Karpas-422 (cell line): ENCODE measurements at places on chromosomes 12 and 14. TPM values are rescaled to one million over a fixed set of nuclear protein-coding genes. Genes with fewer than 3 reads are reported as not detected.

DNA sequence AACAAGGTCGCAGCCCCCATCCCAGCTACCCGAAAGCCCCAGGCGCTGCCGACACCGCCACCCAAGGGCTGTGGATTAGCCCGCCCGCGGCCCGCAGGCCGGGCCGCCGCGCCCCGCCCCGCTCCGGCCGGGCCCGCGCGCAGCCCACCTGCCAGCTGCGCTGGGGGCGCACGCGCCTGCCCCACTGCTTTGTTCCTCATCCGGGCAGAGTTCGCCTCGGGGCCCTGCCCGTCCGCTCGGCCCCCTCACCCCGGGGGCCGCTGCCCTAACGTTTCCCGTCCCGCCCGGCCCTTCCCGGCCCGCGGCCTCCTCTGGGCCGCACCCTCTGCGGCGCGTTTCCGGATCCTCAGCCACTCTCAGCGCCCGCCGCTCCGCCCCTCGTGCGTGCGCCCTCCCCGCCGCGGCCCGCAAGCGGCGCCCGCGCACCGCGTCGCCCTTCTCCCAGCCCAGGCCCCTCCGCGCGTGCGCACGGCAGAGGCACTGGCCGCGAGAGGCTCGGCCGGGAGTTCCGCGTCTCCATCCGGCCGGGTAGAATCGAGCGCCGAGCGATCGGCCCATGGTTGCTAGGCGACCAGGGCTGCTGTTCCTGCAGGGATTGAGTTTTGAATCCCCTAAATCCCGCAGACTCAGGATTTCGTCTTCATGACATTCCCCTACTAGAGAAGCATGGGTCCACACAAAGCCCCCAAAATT is at the start of gene PRDM4:
Gene PRDM4, minus strand, starts transcription at position 329 of the 693 bp plus-strand sequence. CDS start 622 bp downstream, outside the sequence.
- peak; percentile 98 for DNase-seq

DNA sequence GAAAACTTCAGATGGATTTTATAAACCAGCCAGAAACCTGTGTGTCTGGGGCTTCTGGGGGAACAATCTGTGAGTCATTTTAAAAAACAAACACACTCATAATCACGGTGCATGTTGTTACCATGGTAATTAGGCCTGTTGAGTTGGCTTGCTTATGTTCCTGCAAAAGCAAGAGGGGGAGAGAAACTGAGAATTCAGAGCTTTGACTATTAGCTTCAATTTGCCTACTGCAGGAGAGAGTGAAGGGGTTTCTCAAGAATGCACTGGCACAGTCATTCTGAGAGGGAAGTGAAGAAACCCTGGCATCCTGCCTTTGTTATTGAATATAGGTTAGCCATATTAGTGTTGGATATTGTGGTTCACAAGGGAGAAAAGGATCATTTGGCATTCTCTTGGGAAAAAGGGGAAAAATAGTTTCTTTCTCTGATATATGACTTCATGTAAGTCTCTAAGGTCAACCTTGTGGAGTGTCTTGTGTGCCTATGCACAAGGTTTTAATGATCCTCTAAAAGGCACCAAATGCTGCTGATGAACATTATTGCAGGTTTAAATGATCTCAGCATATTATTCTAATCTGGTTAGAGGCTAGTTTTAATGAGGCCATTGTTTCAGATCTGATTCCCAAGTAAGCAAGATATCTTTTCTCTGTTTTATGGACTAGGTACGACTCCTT is 12.9 kb downstream of the GNG2 start:
- peak; percentile 79 for DNase-seq

The FAM161B gene
- total RNA-seq: 4.1 and 5.8 TPM in 2 replicates

The SLCO1A2 gene
- not detected in 2 replicates for total RNA-seq

The IFNG-AS1 gene
- total RNA-seq: not detected in 2 replicates

DNA sequence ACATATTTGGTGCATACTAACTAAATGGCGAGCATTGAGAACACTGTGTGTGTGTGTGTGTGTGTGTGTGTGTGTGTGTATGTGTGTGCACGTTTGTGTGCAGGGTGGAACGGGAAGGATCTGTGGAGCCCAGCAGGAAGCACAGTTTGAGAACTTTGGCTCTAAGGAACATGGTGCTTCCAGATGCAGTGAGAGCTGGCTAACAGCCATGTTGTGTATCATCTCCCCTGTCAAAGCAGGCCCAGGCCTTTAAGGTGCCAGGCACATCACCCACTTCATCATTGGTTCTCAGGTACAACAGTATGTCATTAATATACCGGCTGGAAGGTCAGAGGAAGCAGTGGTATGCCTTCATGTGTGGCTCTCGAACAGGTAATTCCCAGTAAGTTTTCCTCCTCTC is 72.5 kb downstream of the SLC8A3 start:
- no peak for DNase-seq

GRCh38 chr12:54572881-54573280 is 15.6 kb downstream of the PPP1R1A start:
- DNase-seq: no peak

DNA sequence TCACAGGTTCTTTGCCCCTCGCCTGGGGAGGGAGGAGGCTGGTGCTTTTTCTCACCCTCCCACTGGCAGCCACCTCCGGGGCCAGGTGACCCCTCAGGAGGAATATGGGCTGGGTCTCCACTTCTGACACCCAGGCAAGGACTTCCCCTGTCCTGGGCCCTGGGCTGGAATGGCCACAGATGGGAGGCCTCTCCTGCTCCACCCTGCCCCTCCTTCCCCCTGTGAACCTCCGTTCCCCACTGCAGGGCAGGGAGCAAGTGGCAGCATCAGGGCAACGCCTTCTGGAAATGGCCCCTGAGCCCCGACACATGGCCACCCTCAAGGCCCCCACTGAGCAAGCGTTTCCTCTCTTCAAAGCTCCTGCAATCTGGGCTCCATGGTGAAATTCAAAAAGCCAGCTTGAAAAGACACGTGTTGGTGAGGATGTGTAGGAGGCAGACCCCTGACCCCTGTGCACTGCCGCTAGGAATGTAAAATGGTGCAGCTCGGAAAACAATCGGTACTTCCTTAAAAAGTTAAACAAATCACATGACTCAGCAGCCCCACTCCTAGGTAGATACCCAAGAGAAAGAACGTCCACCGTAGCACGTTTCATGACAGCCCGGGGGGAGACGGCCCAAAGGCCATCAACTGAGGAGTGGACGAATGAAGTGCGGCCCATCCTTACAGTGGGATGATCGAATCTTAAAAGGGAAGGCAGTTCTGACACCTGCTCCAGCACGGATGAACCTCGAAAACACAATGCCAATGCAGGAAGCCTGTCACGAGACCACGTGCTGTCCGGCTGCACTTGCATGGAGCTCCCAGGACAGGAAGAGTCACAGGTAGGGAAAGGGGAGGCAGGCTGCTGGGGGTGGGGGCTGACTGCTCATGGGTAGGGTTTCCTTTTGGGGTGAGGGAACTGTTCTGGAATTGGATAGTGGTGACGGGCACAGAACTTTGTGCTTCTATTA is 11.5 kb downstream of the XRCC3 start:
- DNase-seq: no peak

The FBLN5 gene
- total RNA-seq: not detected in 2 replicates

- peak; percentile 68 for DNase-seq
These were observed 91.8 kb upstream of the RIC8B start for GRCh38 chr12:106682594-106683234.

DNA sequence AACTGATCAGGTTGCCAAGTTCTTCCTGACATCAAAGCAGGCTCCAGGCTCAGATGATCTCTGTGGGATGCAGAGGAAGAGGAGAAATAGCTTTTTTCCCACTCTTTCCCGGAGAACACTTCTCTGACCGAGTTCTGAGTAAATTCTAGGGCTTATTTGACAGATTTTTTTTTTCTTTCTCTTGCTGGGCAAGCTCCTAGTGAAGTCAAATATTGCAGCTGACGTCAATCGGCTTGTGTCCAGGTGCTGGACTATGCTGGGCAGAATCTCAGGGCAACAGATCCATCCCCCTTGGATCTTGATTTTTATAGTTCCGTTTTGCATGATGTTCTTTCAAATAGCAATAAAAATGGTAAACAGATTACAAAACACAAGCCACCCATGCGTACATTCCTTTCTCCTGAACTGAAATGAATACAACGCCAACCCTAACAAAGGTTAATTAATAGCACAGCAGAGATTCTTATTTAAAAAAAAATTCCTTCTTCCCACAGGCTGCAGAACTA is 182.2 kb downstream of the NOVA1 start:
- no peak for DNase-seq

The CLEC1B gene
- not detected in 2 replicates for total RNA-seq

GRCh38 chr12:5694759-5695409 is 250.2 kb downstream of the ANO2 start:
- DNase-seq: no peak

- no peak for DNase-seq
These were observed 89.9 kb upstream of the CPNE8 start for GRCh38 chr12:38995249-38995648.

GRCh38 chr14:77099425-77100167 is 1.5 kb downstream of the CIPC start:
- no peak for DNase-seq

GRCh38 chr12:61397668-61398067 is 862.5 kb upstream of the USP15 start:
- no peak for DNase-seq

DNA sequence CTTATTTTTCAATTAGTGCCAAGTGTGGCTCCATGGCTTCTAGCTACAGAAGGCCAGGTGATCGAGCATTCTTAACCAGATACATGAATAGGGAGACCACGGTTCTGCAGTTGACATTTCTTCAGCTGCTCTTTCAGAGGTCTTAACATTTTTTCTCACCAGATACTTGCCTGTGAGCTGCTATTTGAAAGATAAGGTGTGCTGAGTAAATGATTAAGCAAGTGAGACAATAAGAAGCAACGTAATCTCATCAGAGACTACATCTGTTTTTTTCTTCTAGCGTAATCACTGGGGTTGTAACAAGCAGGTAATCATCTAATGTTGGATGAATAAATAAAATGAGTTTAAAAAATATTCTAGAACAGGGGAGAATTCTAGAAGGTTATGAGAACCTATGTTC is 912.9 kb downstream of the DIO2 start:
- DNase-seq: no peak

GRCh38 chr12:111312708-111313107 is 56.2 kb downstream of the PHETA1 start:
- DNase-seq: no peak

DNA sequence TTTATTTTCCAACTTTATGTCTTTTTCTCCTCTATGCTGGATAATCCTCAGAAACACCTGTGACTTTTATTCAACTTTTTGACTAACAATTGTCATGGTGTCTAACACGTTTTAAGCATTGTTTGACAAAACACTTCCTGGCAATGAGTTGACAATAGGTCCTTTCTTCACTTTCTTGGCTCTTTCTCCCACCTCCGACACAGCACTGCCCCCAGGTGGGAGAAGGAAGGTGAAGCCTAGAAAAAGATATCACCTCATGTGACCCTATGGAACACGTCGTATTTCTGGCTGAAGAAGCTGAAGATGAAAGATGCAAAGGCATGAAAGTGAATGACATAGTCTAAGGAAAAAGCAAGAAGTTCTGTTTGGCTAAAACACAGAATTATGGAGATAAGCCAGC is 430.0 kb downstream of the ETNK1 start:
- peak; percentile 77 for DNase-seq

- DNase-seq: no peak
These were observed 55.7 kb upstream of the FRMD6 start for GRCh38 chr14:51595881-51596455.

- DNase-seq: no peak
These were observed 28.2 kb downstream of the PALS1 start for GRCh38 chr14:67269298-67270060.

The MYF5 gene
- total RNA-seq: not detected in 2 replicates

The KRT82 gene
- total RNA-seq: not detected in 2 replicates

DNA sequence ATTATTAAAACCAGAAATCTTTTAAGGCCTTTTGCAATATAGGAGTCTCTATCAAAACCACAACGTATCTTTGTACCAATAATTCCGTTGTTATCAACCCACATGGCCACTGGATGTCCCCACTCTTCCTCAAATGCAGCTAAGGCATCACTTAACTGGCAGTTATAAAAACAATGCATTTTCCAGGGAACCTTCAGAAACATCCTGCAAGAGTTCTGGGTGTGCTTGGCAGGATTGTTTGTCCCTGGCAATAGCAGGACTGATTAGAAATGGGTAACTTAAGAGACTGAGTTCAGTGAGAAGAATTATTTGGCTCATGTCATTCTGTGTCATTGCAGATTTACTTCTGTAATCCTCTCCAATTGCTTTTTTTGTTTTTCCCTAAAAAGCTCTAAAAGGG is 112.0 kb downstream of the SLC15A5 start:
- DNase-seq: peak; percentile 73

- DNase-seq: no peak
These were observed 98.7 kb upstream of the ATF1 start for GRCh38 chr12:50665170-50665569.

The AICDA gene
- 2.6 and 6.3 TPM in 2 replicates for total RNA-seq
